Posterior vena cava (tissue), 2 donors: ENCODE measurements at places on chromosomes 1 and 21. TPM values are rescaled to one million over a fixed set of nuclear protein-coding genes. Genes with fewer than 3 reads are reported as not detected.

DNA sequence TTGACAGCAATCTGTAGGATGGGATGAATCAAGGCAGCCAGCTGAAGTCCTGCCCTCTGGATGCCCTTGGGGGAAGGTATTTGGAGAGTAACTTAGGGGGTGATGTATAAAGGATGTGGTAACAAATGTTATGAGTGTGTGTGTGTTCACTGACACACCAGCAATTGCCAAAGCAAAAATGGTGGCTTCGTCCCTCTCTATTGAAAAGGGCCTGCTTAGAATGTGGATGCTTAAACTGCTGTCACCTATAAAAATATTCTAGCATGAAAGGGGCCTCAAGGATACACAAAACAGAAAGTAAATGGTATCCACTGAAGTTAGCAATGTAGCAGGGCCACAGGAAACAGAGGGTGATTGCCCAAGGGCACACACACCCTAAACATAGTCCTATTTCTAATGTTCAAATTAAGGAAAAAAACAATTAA, 15.1 kb upstream of the AIM2 start:
- no peak for DNase-seq

GRCh38 chr1:175498002-175498401, 245.4 kb downstream of the TNR start:
- DNase-seq: no peak

DNA sequence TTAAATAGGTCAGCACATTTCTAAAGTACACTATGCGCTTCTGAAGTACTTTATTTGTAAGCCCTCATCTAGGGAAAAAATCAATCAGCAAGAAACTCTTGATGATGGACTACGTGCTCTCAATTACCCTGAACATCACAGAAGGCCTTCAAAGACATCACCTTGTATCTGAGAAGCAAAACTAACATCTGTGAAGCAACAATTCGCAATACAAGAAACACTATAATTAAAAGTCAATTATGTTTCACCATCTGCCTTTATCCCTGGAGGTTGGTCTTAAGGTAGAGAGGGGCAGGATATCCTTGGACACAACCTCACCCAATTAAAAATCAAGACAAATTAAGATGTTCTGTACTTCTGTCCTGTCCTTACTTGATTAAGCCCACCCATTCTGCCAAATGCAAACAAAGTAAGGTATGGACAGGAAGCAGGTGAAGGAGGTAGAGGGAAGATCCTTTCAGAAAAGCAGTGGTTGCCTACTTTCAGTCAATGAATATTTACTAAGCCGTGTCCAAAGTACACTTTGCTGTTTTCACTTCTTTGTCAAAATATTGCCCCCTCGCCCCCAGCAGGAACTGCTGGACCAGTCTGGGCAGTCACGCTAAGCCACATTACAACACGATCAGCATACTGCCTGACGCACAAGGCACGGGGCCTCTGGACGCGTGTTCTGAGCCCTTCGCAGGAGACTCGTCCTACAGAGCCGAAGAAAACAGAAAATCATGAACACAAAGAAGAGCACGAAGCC, 887 bp downstream of the SLC19A2 start:
- DNase-seq: peak; percentile 86

GRCh38 chr21:31268090-31268489, 76.0 kb downstream of the TIAM1 start:
- no peak for DNase-seq

The SH3BGR gene
- total RNA-seq: 26.4 TPM

The SPRR4 gene
- not detected for total RNA-seq
